ENCODE measurements at places on chromosomes 6 and 20.

- no peak for DNase-seq
These were observed 48.2 kb upstream of the FAM50B start for GRCh38 chr6:3800850-3801591.

- no peak for DNase-seq
These were observed 42.9 kb downstream of the ZFAND3 start for GRCh38 chr6:37862430-37862829.

DNA sequence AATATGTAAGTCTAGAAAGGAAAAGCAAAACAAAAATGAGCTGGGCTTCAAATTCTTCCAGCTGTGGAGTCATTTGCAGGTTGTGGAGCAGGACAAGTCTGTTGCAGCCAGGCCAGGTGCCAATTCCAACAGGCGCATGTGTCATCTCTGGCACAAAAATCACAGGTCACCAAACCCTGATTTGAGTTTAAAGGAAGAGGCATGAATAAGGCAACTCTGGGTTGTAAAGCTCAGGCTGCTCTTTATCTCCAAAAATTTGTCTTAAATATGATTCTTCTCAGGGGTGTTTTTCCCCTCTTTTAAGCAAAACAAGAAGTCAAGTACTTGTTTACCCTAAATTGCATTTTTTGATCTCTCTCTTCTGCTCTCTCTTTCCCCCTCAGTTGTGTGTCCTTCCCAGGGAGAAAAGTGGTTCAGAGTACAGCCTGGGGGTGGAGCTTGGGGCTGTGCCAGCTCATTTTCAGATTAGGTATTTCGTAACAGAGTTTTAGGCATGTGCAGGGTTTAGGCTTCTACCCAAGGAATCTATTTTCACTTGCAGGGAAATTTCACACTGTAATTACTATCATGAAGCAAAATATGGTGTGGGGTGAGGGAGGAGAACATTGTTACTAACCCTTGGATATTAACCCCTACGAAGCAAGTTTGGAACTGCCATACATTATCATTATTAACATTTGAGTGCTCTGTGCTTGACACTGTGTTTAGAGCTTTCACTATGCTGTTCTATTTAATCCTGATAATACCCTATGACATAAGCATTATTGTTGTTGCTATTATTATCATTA lies 8.3 kb upstream of the NCOA3 start:
- peak; percentile 51 for DNase-seq

DNA sequence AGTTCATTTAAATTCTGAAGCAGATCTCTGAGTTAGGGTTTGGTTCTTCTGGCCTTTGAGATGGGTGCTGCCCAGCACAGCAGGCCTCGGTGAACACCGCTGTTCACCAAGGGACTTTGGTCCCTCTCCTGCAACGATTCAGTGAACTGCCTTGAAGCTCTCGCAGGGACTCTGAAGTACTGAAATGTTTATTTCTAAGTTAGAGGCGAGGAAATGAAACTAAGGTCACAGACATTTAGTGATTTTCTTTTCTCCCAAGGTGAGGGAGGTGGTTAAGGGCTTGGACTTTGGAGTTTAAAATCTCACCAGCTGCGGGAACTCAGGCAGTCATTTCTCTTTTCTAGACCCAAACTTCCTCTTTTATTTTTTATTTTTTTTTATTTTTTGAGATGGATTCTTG lies 26.2 kb downstream of the E2F3 start:
- DNase-seq: no peak

DNA sequence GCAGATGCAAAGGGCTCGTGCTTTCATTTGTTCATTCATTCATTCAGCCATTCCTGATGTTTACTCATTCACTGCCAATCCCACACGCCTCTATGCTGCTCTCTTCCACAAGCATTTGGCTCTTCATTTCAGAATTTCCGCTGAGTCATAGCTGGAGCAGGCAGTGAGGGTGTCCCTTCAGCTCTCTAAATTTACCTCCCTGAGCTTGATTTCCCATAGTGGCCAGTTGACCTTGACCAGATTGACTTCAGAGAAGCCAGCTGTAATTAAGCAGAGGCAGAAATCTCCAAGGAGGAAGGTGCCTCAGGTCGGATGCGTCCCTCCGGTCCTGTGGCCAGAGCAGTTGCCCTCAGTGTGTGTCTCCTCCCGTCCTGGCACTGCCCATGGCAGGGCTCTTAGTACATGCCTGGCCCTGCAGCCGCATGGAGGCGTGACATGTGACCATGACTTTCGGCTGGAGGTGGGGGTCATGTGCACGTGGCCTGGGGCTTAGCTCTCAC lies 267.2 kb upstream of the ECI2 start:
- no peak for DNase-seq

DNA sequence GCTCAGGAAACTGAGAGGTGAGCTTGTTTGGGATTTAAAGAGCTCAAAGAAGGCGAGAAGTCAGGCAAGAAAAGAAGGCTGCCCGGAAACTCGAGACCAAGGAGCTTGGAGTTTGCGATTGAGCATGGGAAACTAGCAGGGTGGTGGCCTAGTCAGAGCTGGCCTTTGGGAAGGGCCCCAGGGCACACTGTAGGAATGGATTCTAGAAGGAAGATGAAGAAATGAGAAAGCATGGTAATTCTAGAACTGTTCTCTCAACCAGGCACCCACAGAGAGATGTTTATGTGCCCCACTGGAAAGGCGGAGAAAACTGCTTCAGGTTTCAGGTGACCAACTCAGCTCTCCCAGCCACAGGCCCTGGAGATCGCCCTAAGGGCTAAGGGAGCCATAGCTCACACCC lies 126.2 kb downstream of the FOXO3 start:
- DNase-seq: no peak

DNA sequence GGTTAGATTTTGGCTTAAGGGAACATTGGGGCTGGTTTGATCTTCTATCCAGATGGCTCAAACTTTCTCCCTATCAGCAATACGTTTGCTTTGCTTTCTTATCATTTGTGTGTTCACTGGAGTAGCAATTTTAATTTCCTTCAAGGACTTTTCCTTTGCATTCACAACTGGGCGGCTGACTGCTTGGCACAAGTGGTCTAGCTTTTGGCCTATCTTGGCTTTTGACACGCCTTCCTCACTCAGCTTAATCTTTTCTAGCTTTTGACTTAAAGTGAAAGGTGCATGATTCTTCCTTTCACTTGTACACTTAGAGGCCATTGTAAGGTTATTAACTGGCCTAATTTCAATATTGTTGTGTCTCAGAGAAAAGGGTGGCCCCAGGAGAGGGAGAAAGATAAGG lies 254.9 kb downstream of the PLCB1 start:
- no peak for DNase-seq

- no peak for DNase-seq
These were observed 155.0 kb downstream of the GJA10 start for GRCh38 chr6:90049295-90049694.

GRCh38 chr6:164039954-164040375 lies 625.4 kb downstream of the QKI start:
- no peak for DNase-seq

DNA sequence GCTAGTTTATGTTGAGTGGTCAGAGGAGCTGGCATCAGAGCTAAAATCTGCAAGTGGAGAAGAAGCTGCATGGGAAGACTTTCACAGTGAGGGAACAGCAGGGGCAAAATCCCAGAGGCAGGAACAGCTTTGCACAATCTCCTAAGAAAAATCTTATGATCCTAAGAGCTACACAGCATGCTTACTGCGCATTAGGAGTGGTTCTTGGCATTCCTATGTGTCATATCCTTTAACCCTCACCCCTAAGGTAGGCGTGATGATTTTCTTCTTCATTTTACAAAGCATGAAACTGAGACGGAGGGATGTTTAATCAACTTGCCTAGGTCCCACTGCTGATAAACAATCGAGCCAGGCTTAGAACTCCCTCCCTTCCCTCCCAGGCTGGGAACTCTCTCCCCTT lies 313.6 kb upstream of the SULF2 start:
- no peak for DNase-seq

DNA sequence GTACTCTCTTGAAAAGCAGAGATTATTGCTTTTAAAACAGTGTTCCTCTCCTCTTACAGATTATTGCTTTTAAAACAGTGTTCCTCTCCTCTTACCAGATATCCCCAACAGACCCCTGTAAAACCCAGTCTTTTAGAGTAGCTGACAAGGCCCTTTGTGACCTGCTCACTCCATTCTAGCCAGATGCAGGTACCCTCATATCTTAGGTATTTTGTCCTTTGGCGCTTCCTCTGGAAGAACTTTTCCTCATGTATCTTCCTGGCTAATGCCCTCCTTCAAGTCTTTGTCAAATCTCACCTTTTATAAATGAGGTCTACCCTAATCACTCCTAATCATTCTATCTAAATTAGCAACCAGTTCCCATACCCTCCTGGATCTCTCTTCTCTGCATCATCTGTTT lies 536.0 kb downstream of the BTBD3 start:
- DNase-seq: no peak

GRCh38 chr6:35955071-35955470 lies 34.2 kb upstream of the SRPK1 start:
- DNase-seq: no peak

GRCh38 chr6:13302291-13302690 lies 26.0 kb downstream of the TBC1D7 start:
- no peak for DNase-seq

- no peak for DNase-seq
These were observed 113.6 kb upstream of the EMILIN3 start for GRCh38 chr20:41480054-41480770.

Data from stimulated activated CD4-positive, alpha-beta T cell treated with anti-CD3 and anti-CD28 coated beads, Interleukin-15, amount 100 ng/mL, for 1 hour (primary cell).